AG20443 (cell line): ENCODE measurements at places on chromosomes 4 and X.

DNA sequence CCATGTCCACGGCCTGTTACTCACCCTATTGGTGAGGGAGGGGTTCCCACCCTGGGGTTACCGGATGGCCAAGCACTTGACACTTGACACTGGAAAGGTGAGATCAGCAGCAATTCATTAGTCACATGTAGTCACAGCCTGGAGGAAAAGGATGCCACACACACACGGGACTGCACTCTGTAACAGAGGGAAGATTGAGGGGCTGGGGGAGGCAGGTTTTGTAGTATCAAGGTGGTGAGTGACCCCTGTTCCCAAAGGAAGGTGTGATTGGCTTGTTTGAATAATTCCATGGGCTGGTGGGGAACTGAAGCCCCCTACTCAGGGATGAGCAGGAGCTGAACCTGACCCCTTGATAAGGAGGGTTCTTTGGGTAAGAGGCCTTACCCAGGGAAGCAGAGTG lies 96.0 kb upstream of the HELT start:
- DNase-seq = no peak

DNA sequence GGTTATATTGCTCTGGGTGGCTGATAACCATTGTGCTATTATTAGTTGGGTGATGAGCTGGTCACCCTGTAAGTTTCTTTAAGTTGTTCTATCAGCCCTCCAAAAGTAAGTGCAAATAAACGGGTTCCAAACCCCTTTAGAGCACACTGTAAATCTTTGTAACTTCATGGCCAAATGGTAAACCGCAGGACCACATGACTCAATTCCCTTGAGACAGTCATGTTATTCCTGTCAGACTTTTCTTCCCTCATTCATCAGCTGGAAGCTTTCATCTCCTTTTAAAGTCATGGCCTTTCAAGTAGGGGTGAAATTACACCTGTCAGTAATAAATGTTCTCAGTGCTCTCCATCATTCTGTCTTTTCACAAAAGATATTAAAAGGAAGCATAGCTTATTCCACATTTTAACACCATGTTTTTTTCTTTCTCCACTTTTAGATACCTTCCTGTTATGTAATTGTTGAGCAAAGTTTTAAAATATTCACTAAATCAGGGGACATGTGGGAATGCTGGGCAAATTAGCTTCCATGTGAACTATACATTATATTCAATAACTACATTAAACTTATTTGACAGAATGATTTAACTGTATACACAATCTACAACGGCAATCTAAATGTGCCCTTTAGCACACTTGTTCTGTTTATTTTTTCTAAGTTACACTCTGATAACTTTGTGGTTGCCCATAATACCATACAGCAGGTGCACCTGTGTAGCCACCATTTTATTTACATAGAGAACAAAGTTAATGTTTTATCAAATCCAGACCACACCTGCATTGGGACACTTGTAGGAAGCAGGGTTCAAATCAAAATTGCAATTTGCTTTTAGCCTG lies 275.5 kb downstream of the CFAP299 start:
- peak; percentile 9 for DNase-seq

DNA sequence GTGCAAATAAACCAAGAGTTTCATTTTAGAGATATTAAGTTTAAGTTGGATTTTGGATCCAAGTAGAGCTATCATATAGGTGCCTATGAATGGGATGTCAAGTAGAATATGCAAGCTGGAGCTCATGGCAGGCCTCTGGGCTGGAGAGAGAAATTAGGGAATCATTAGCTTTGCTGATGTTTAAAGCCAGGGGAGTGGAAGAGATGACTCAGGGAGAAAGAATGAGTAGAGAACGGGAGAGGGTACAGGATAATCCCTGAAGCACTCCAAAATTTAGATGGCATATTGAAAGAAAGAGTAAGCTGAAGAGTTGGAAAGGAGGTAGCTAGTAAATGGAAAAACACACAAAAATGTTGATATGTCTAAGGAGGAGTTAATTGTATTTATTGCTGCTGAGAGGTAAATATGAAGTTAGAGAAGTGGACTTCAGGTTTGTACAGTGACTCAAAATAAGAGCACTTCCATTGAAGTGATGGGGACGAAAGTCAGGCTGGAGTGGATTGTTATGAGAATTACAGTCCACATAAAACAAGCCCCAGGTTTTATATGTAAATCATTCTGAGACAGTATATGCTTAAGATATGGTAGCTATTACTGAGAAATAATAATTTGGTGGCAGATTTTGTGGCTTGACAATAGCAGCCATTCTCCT lies 72.5 kb upstream of the GRXCR1 start:
- no peak for DNase-seq

DNA sequence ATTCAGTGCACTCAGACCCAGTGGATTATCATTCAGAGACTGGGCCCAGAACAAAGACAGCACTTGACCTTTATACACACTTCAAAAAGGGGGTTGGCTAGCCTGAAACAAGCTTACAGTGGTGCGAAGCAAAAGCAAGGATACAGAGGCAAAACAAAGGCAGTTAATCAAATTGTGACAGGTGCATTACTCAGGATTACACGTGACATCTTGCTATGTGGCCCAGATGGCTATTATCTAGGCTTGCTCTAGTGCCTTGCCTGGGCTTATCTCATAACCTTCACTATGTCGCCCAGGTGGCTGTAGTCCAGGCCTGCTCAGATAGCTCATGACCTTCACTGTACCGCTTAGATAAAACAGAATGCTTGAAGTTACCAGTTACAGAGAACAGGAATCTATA lies 1092.1 kb upstream of the PRKX start:
- no peak for DNase-seq

- DNase-seq = no peak
These were observed 109.2 kb upstream of the NPY2R start for GRCh38 chr4:155099231-155099630.

- DNase-seq = no peak
These were observed 18.2 kb downstream of the ACOX3 start for GRCh38 chr4:8422327-8422726.

DNA sequence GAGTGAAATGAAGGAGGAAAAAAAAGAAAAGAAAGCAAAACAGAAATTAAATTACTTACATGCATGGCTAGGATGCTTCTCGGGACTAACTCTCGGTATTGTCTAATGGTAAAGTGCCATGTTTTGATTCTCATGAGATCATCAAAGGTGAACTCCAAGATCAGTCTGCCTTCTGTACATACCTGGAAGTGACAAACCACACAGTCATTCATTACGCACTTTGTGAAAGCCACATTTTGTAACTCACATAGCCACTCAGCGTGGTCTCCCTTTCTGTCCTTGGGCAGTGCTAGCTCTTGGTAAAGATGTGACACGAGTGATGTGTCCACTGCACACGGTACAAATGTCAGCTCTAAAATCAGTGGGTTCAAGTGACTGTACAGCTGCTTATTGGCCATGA lies 309.8 kb downstream of the LDB2 start:
- no peak for DNase-seq

GRCh38 chr4:188008377-188008776 lies 12.8 kb downstream of the ZFP42 start:
- DNase-seq = no peak

DNA sequence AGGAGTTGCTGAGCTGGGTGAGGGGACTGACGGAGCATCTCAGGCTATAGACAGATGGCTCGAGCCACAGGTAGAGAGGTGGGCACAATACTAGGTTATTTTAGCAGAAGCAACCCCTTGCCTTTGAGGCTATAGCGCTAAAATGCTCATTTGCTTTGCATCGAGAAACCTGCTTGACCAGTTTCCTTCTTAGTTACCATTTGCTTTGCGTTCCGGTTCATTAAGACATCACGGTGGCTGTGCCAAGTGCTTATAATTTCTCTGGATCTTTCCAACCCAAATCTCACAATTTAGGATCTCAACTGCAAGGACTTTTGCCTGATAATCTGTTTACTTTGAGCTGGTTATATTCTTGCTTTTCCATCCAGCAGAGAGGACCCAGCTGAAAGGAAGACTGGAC lies 40.8 kb downstream of the DLG3 start:
- DNase-seq = no peak
